ENCODE measurements at places on chromosomes 11 and 22. TPM values are rescaled to one million over a fixed set of nuclear protein-coding genes. Genes with fewer than 3 reads are reported as not detected.

Gene HBE1
- 0.97 TPM for total RNA-seq

Gene MS4A3
- not detected for total RNA-seq

Gene OR56A1
- under 0.01 TPM for total RNA-seq

Gene TBX1
- total RNA-seq: under 0.01 TPM

Gene LRRC10B
- not detected for total RNA-seq
